ENCODE measurements at places on chromosomes 7 and 10.

DNA sequence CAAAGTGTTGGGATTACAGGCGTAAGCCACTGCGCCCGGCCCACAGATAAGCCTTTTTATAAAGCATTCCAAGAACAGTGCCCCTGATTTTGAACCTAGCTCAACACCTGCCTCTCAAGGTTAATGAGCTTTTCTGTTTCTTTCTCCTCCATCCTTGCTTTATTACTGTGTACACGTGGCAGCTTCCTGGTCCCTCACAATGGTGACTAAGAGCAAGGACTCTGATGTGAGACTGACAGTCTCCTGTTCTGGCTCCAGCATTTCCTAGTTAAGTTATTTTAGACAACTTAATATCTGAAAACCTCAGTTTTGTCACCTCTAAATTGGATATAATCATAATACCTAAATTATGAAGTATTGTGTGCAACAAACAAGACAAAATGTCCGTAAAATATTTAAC is 9.9 kb downstream of the HABP2 start:
- DNase-seq, result no peak

- DNase-seq, result no peak
Measured at GRCh38 chr7:120792861-120793130, 65.1 kb downstream of the TSPAN12 start.

DNA sequence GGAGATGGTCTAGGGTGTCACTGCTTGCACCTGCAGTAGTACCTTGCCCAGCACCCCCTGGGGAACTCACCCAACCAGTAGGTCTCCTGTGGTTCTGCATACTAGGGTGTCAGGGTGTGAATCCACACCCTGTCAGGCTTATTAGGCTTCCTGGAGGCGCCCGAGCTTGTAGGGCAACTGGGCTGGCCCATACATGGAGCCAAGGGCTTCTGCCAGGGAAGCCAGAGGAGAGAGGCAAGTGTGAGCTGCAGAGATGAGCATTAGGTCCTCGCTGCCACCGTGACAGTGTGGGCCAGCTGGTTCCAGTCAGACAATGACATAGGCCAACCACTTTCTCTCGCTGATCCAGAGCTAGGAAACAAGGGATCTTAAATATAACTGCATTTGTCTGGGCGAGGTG is 11.2 kb downstream of the MXI1 start:
- DNase-seq, result no peak

DNA sequence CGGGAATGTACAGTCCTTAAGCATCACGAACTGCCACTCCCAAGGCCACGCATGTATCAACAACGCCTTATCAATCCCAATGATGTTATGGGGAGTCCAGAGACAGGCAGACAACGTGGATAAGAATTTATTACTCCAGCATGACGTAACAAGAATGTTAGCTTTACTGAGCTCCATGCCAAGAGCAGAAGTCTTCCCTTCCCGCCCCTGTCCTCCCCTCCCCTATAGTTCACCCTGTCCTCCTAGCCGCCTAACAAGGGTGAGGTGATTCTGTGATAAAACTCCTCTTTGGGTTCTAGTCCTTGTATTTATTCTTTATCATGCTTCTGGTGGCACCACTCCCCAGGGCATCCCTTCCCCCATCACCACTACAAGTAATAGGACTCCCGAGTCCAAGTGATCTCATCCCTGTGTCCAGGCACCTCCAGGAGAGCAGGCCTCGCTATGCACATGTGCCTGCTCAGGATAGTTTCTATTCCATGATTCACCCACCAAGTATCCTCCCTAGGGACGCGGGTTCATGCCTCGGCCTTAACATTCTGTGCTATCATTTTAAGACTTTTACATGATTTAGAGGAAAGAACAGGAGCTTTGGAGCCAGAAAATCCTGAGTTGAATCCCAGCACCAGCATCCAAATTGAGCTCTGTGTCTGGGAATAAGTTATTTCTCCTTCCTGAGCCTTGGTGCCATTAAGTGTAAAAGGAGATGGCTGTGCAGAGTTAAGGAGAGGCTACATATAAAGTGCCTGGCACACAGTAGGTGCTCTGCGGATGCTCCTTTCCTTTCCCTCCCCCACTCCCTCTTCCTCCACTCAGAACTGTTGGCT is 15.4 kb downstream of the GSDME start:
- DNase-seq, result no peak

- peak; percentile 10 for DNase-seq
Measured at GRCh38 chr7:91046322-91047089, 217.7 kb upstream of the FZD1 start.

All from Jurkat, Clone E6-1 (cell line).